ENCODE measurements at places on chromosomes 3 and 15. TPM values are rescaled to one million over a fixed set of nuclear protein-coding genes. Genes with fewer than 3 reads are reported as not detected.

DNA sequence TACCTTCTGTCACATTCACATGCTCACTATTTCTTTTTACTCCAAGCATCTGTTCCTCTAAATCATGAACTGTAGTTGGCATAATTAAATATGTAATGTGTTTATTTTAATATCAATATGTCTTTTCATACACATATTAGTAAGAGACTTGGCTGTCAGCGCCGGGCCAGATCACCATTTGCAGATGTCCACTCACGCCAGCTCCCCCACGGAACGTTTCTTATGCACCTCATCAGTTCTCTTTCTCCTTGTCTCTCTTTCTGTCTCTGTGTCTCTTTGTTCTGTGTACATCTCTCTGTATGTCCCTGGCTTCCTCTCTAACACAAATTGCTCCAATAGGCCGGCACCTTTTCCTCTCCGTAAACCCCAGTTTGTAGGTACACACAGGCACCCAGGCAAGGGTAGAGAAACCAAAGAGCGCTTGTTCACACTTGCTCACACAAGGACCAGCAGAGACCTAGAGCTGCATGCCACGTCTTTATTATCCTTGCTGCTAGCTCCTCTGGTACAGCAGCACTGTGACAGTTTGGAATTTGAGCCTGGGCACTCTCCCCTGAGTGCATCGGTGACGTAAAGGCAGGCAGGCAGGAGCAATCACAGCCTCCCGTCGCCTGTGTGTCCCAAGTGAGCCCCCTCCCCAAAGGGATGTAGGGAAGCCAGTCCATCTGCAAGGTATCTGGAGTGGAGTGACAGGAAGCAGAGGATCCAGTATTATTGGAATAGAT lies 40.4 kb downstream of the CACNA1D start:
- no peak for DNase-seq

PTH1R gene
- not detected for total RNA-seq

TTLL13 gene
- total RNA-seq, result not detected

DNA sequence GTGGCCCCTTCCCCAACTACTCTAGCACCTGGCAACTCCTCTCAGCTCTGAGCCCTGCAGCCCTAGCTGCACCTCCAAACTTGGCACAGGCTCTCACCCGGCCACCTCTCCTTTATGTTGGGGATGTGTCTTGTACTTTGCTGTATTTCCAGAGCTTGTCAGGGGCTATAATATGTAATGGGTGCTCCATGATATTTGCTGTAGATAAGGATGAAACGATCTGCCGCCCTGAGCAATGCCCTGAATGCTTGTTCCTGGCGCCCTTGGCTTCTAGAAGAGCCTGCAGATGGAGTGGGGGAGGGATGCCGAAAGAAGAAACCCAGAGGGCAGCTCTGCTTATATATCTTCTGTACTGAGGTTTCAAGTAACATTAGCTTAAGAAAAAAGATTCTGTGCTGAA lies 35.9 kb upstream of the ZBTB38 start:
- DNase-seq, result no peak

ALDH1A2 gene
- total RNA-seq, result not detected

DNA sequence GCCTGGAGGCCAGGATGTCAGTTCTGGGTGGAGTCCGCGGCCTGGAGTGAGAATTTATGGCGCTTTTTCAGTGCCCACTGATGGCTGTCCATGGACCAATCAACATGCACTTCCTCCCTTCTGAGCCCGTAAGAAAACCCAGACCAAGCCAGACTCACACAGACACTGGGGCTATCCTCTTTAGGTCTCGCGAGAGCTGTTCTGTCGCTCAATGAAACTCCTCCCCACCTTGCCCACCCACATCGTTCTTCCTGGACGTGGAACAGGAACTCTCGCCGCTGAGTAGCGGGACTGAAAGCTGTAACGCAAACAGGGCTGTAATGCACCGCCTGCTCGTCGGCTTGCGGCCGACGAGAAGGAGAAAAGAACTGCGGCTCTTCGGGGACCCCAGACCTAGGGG lies 833.0 kb upstream of the CADM2 start:
- DNase-seq, result no peak

DNA sequence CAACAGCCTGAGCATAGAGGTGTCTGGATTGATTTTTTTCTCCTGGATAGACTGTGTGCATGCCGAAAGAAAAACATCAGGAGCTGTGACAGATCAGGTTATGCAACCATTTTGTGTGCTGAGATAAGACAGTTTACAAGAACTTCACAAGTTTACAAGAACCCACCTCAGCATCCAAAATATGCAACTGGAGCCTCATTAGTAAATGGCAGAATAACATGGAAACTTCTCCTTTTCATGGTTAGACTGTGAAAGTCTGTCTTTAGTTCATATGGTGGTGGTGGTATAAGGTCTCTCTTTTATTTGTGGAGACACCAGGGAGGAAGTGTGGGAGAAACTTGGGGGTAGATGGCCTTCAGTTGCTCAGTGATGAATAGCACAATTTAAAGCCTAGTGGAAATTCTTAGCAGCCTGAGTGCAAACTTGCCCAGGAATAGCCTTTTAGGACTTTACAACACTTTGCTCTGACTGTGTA lies 3.7 kb upstream of the ZNF609 start:
- no peak for DNase-seq

DNA sequence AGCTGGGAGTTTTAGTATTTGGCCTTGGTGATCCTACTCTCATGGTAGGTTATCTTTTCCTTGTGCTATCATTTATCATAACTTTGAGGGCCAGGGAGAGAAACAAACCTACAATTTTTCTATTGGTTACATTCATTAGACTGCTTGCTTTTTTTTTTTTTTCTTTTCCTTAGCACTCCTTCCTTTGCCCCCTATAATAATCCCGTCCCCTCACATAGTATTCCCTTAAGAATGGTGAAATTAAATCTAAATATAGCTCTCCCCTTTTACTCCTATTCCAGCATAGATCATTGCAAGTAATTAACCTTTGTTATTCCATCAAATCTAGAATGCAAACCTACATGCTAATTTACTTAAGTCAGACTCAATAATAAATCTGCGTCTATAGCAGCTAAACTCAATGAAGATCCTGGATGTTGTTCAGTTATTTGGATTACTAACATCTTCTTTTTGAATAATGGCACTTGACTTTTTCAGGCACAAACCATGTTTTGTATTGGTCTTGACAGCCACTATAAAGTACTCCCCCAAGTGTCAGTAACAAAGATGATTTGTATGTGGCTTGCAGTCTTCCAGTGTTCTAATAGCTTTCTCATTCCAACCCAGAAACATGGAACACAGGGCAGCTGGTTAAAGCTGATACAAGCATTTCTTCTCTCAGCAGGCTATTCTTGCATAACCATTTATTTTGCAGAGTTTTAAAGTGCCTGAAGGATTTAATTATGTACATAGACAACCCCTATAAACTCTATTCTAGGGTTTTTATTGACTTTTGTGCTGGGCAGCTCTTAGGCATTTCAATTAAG lies 420.6 kb downstream of the MECOM start:
- DNase-seq, result no peak

- DNase-seq, result no peak
Observed at GRCh38 chr15:65979837-65980236, 110.5 kb downstream of the RAB11A start.

GRCh38 chr3:87549208-87549607 lies 272.8 kb upstream of the POU1F1 start:
- DNase-seq, result no peak

GRCh38 chr3:190995156-190995555 lies 132.7 kb upstream of the GMNC start:
- no peak for DNase-seq

DNA sequence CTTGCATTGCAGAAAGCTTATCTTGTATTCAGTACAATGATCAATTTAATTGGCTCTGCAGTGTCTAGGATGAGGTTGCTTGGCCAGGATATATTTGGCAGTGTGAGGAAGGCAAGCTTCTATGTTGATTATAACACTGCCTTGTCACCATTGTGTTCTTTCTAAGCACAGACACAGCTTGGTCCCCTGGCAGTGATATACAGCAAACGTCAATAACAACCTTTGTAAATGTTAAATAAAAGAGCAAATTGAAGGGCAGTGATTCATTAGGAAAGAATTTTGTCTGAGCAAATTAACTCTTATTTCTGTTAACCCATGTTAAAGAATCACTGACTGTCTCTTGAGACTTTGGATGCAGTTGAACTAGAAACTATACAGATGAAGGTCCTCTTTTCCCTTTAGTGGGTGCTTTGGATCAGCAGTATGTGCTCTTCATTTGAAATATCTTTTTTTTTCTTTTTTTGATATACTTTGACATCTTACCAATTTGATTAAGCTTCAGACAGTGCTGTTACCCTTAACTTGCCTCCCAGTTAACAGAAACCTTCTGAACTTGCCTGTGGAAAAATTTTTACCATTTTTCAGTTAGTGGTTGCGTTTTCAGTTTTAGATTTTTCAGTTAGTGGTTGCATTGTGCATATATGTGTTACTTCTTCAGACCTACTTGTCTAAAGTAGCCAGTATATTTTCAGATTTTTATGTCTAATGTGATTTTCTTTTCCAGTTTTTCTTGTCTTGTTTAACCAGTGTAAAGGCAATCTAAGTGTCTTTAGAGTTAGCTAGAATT lies 199.8 kb downstream of the TCF12 start:
- DNase-seq, result no peak

ABI3BP gene
- total RNA-seq, result 0.16 TPM
